ENCODE measurements at places on chromosomes 1 and 21. TPM values are rescaled to one million over a fixed set of nuclear protein-coding genes. Genes with fewer than 3 reads are reported as not detected.

DNA sequence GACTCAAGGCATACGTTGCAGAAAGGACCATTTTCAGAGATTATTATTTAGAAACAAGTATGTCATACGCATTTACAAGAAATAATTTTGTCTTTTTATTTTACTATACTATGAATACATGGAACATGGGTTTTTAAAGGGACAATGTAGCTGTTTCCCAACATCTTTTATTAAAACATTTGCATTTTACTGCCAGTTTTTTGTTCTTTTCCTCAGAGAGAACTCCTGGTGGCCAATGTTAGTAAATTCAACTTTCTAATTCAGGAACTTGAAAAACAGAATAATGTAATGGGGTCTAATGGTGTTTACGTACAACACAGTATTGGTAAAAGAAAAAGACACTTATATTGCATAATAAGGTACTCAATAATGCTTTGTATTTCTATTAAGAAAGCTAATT lies 14.9 kb downstream of the PRDM2 start:
- no peak for DNase-seq

The VWA1 gene
- total RNA-seq, result 6.8 TPM

GRCh38 chr21:16363518-16363917 lies 633.7 kb downstream of the USP25 start:
- no peak for DNase-seq

DNA sequence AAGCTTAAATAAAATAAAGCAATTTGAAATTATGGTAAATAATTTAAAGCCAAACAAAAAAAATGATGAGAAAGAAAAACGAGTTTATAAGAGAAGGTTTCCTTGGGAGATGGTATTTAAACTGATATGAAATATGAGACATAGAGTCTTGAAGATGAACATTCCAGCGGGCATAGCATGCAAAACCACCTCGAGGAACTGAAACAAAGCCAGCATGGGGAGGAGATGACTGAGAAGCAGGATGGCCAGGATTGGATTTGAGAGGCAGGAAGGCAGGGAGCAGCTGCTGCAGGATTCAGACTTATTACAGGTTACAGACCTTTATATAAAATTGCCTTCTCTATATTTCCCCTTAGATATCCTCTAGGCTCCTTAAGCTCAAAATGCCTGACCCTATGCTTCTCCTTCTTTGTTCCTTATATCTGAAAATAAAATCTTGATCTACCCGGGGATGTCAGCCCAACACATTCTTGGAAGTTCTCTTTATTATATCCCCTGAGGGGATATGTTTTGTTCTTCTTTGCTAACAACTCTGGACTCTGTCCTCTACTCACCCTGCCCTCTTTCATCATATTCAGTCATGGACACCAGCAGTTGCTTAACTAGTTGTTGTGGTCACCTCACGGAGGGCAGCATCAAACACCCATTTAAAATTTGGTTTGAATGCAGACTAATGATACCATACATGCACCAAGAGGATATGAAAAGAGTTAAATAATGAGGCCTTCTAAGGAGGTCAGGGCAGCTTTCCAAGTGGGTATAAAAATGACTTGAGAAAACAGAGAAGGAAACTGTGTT lies 719.1 kb upstream of the B3GALT2 start:
- DNase-seq, result no peak

GRCh38 chr21:25734904-25735645 lies at the start of the genes ATP5PF and GABPA:
Gene ATP5PF (minus strand): TSS chr21:25734904. CDS start chr21:25729794, 5,110 bp downstream.
Gene GABPA (plus strand): TSS chr21:25734972. CDS start chr21:25741599, 6,627 bp downstream.
- DNase-seq, result peak; percentile 99

- DNase-seq, result no peak
Measured at GRCh38 chr1:85815906-85816305, 107.7 kb upstream of the ZNHIT6 start.

The SLC9C2 gene
- not detected for total RNA-seq

DNA sequence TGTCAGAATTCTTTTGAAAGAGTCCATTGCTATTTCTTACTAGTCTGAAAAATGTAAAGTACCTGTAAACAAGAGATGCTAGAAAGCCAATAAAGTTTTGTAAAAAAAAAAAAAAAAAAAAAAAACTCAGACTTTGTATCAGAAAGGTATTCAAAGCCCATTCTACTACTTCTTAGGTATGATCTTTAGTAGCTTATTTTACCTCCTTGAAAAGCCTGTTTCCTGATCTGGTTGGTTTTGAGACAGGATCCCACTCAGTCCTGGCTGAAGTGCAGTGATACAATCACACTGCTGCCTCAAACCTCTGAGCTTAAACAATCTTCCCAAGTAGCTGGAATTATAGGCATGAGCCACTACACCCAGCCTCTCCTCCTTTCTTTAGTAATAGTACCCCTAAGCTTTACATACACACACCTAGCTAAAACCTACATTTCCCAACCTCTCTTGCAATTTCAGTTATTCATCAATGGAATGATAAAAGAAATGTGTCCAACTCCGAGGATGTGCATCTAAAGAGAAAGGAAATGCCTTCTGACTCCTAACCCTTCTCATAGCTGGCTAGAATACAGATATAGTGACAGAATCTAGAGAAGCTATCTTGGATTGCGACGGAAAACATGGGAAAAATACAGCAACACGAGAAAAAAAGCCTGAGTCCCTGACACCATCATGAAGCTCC lies 30.6 kb downstream of the EPS15 start:
- peak; percentile 17 for DNase-seq

The OR6K3 gene
- not detected for total RNA-seq

GRCh38 chr1:165235155-165235776 lies 121.2 kb downstream of the LMX1A start:
- DNase-seq, result no peak

- no peak for DNase-seq
Measured at GRCh38 chr1:205965036-205965884, 22.0 kb upstream of the SLC26A9 start.

DNA sequence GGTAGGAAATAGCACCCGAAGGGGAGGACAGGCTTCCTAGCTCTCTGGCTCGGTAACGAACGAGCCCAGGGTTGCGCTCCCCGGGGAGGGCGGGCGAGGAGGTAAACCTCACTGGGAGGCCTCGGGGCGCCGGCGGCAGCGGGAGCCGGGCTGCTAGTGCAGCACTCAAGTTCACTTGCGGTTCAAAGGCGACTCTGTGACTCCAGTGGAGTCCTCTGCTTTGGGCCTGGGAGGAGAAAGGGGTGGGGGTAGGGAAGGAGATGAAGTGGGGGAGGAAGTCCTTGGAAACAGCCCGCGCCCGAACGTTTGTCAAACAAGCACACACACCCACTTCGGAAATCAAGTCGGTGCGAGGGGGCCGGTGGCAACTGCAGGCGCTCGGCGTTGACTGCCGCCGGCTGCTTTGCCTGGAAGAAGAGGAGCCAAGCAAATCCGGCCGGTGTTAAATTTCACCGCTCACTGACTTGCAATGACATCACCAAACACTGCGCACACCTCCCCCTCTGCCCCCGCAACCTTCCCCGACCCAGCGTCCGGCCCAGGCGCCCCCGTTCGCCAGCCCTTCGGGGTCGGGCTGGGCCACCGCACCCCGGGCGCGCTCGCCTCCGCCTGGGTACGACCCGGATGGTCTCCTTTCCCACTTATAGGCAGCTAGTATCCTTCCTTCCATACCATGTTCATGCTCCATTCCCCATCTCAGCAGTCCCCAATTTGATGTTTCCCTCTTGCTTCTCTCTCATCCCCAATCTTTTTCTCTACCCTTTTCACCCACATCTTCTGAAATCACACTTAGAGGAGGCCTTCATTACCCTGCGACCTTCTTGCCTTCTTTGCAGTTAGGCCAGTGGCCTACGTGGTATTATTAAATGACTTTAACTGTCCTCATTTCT lies at the start of gene COL24A1:
TSS of gene COL24A1 (minus strand) at position 207 of the 890 bp plus-strand sequence. CDS start 376 bp downstream, outside the sequence.
- peak; percentile 40 for DNase-seq

GRCh38 chr1:187641463-187641862 lies 812.7 kb downstream of the PLA2G4A start:
- no peak for DNase-seq

- DNase-seq, result peak; percentile 91
Measured at GRCh38 chr1:213201380-213202155, 150.5 kb downstream of the RPS6KC1 start.

DNA sequence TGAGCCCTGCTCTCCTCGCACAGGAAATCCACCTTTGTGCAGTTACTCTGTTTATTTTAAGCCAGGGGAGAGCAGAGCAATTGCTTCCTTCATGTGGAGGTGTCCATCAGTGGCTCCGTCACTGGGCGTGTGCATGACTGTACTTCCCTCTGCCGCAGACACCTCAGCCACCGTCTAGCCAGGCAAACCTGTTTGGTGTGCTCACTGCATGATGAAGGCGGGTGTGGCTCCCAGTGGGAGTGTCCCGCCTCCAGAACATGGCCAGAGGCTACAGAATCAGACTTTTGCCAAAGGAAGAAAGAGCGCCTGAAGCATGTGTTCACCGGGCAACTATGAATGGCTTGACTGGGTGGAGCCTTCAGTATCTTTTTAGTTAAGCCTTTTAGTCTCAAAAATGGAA lies 26.1 kb upstream of the LAMC2 start:
- DNase-seq, result no peak

The DIO1 gene
- total RNA-seq, result not detected

GRCh38 chr1:224541072-224541790 lies 74.9 kb upstream of the CNIH3 start:
- no peak for DNase-seq

The KRTAP19-3 gene
- not detected for total RNA-seq

DNA sequence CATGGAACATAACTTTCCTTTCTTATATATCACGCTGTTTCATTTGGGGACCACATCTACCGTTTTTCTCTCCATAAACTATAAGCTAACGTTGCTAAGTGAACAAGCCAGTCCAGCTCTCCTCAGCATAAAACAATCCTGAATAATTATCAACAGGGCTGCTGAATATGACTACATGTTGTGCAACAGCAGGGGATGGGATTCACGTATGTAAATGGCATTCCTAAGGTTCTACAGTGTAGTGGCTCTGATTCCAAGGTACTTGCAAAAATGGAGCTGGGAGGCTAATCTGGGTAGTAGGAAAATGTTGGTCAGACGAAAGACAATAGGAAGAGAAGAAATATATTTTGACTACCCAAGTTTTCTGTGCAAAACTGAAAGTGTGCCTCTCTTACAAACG lies 262.8 kb downstream of the RWDD3 start:
- DNase-seq, result no peak

DNA sequence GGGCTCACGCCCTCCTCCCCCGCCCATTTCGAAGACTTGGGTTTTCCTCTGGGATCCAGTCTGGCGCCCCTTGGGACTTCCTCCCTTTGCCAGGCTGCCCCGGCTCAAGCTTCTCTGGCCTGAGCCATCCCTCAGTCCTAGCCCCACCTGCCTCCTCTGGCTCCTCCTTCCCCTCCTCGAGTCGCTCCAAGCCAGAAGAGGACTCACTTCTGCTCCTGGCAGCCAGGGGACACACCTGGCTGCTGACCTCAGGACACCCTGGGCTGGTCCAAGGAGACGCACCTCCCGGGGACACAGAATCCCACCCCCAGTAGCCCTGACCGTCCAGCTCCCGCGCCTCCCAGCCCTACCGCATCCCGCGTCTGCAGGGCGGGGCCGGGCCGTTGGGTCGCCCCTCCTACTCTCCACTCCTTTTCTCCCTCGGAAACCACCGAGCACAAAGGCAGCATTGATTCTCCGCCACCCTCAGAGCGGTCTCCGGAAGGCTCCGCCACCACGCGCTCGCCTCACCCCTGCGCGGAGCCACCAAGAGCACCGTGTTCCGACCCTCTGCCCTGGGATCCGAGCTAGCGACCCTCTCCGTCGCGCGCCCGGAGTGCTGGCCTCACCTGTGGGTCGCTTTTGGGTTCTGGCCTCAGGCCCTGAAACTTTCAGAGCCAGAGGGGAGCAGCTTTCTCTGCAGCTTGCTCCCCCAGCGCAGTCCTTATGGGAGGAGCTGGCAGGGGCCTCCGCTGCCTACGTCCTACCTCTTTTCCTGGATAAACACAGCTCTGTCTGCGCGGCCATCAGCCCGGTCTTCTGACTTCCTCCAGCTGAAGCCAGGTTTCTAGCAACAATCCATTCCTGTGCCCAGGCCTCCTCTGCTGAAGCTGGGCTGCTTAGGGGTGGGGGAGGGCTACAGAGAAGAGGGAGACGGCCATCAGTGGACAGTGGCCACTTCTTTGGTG lies at the start of gene C2CD4D:
TSS of gene C2CD4D (minus strand) at position 364 of the 947 bp plus-strand sequence. CDS start 831 bp downstream, outside the sequence.
- no peak for DNase-seq

- no peak for DNase-seq
Measured at GRCh38 chr21:42455196-42455595, 40.8 kb downstream of the RSPH1 start.

The KCNA3 gene
- total RNA-seq, result under 0.01 TPM

The ANGPTL3 gene
- total RNA-seq, result not detected

DNA sequence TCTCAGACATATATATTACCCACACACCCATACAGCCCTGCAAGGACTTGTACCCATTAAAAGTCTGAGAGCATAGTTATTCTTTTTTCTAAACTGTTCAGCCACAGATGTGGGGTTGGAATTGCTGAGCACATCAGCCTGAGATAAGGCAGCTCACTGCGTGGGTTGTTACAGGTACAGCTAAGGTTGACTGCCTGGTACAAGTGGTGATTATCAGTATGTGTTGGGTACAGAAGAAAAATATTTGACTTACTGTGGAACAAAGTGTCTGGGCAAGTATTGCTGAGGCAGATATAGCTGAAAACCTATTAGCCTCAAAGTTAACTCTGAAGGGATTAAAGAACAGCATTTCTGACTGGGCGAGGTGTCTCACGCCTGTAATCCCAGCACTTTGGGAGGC lies 5.0 kb downstream of the STX12 start:
- no peak for DNase-seq

The SELE gene
- total RNA-seq, result not detected

The RXFP4 gene
- total RNA-seq, result not detected

The NBPF11 gene
- total RNA-seq, result 4.8 TPM

GRCh38 chr1:20403423-20404145 lies 82.4 kb downstream of the CAMK2N1 start:
- no peak for DNase-seq

GRCh38 chr21:34345091-34345871 lies 18.5 kb upstream of the KCNE2 start:
- DNase-seq, result peak; percentile 44

- no peak for DNase-seq
Measured at GRCh38 chr1:106524631-106525030, 531.8 kb upstream of the PRMT6 start.
